PC-9 (cell line): ENCODE measurements at places on chromosomes 2 and 18. TPM values are rescaled to one million over a fixed set of nuclear protein-coding genes. Genes with fewer than 3 reads are reported as not detected.

- DNase-seq: no peak
Measured at GRCh38 chr18:56009411-56009810, 421.4 kb upstream of the TCF4 start.

LIPG gene
- 22.7 and 30.9 TPM in 2 replicates for total RNA-seq

SLC9A4 gene
- 0.85 and 1.1 TPM in 2 replicates for total RNA-seq

INPP5D gene
- 0.55 and 0.74 TPM in 2 replicates for total RNA-seq
